ENCODE measurements at places on chromosomes 6 and 20. TPM values are rescaled to one million over a fixed set of nuclear protein-coding genes. Genes with fewer than 3 reads are reported as not detected.

COL21A1 gene
- 7.1 TPM for total RNA-seq

DNA sequence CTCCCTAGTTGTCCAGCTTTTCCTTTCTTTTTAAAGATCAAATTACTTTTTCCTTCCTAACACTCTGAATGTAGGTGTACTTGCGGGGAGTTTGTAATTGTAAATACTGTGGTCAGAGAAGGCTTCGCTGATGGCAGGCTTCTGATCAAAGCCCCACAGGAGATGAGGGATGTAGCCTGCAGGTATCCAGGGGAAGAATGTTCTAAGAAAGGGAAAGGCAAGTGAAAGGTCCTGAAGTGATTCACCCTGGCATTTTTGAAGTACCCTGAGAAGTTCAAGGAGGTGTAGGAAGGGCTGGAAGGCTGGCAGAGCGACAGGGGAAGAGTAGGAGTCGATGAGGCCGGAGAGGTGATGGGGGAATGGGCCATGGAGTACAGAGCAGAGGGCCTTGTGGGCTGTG lies 38.2 kb upstream of the CCN6 start:
- DNase-seq, result no peak

GRCh38 chr6:136579800-136580199 lies 29.6 kb upstream of the MAP7 start:
- DNase-seq, result no peak

DNA sequence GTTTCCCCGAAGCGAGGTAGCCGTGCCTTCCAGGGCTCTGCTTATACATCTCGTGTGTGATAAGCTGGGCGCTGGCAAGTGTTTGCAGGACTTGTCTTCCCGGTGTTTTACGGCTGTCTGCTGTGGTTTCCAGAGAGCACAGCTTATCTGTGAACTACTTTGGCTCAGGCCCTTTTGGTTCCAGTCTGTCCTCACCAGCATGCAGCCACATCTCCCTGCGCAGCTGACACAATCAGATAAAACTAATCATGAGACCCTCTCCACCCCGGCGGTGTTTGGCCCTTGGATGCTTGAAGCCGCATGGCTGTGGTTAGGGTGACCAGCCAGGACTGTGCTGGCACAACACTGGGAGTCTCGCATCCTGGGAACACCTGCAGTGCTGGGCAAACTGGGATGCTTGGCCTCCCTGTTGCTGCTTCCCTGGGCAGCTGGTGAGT lies 241.8 kb upstream of the FOXQ1 start:
- DNase-seq, result no peak

LKAAEAR1 gene
- not detected for total RNA-seq

GRCh38 chr6:43076464-43077332 lies 584 bp downstream of the PTK7 start:
- DNase-seq, result no peak

- DNase-seq, result peak; percentile 81
Observed at GRCh38 chr20:50169329-50169823, 15.9 kb upstream of the PEDS1 start.

THBD gene
- 60.4 TPM for total RNA-seq

MUC21 gene
- not detected for total RNA-seq

- no peak for DNase-seq
Observed at GRCh38 chr6:707576-708236, 14.8 kb upstream of the EXOC2 start.

DNA sequence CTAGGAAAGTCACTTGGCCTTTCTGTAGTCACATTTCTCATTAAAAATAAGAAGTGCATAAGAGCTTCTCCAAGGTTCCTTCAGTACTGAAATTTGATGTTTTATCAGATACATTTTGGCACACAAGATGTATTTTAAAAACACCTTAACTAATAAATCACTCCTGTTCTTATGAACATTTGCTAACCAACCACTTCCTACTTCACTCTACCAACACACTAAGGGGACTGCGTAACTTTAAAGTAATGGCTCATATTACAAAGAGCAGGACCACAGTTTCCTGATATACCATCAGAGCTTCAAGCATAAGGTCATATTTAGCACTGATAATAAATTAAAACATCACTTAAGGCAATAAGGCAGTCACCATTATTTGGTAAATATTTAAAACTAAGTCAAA lies 104.4 kb downstream of the RALGAPA2 start:
- no peak for DNase-seq
